ENCODE measurements at places on chromosomes 2 and 18.

DNA sequence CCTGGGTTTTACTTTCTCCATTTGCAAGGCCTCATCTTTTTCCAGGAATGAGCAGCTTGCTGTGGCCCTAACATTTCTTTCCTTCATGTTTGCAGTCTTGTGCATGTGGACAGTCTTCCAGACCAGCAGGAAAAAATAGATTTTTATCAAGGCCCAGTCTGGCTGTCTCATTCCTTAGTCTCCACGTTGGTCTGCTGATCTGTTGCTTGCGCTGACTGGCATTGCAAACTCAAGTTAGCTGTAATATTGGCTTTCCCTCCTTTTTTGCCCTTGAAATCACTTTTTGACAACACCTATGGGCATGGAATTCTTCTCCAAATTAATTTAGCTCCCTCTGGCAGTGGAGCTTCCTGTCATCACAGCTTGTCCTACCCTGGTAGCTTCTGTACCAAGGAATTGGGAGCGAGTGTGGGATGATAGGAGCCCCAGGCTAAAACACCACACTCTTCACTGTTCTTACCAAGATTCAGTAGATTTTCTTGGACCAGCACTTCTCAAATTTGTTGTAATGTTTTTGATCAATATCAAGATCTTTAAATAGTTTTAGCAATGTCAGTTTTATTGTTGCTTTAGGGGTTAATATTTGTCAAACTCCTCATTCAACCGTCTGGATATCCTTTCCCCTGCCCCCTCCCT, 48.2 kb downstream of the DIS3L2 start:
- no peak for DNase-seq

DNA sequence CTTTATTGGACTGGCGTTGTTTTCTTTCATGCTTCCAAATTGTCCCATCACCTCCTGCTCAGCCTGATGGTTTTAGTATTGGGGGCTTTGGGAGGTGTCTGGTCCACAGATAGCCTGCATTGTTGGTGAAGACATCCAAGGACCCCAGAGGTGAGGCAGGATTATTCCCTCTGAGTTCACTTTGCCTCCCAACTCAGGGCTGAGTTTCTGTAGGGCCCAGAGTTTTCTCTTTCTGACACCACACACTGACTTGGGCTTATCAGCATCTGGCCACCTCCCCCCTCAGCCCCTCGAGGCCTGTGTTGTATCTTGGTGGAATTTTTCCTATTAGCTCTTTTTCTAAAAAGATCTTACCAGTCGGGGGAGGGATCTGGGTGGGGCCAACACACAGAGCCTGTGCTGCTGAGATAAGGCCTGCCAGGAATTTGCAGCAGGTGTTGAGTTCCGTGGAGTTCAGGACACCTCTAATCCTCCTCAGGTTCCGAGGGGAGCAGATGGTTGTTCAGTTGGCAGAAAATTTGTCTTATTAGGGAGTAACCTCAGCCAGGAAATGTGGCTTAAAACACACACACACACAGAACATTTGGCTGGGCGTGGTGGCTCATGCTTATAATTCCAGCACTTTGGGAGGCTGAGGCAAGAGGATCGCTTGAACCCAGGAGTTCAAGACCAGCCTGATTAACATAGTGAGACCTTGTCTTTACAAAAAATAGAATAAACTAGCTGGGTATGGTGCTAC, 7.3 kb downstream of the EMILIN2 start:
- no peak for DNase-seq

GRCh38 chr18:35889677-35890076, 82.8 kb upstream of the RMP24 start:
- no peak for DNase-seq

DNA sequence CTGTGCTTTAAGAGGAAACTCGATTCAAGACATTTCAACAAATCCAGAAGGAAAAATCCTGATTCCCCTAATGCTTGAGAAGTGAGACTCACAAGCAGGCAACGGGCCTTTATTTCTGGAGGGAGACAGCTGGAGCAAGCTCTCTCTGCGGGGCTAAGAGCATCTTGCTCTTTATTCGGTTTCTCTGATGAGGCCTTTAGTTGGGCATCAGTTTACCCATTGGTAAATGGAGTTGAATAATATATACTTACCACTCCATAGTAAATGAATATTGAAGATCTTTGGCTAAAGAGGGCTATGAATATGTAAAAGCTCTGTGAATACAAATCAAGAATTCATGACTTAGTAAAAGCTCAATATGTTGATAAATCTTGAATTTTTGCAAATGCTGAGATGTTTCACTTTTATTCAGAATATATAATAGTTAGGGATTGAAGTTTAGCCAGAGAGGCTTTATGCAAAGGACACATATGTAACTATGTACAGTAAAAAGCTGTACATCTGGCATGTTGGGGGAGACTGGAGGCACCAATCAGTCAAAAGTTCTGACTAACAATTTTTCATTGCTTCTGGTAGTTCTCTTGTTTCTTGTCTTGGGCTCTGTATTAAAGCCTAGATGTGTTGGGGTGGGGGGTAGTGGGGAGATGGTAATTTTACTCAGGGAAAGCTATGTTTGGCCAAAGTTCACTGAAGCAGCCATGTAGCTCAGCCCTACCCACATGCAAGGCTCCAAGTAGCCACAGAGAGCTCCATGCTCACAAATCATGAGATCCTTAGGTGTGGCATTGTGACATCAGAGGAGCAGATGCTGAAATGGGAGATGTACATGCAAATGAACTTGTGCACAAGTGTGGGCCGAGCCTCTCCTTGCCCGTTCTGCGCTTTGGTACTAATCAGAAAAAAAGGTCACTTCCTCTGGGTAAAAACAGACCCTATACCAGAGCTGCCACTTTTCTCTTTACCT, 200.2 kb downstream of the SATB2 start:
- DNase-seq: no peak

DNA sequence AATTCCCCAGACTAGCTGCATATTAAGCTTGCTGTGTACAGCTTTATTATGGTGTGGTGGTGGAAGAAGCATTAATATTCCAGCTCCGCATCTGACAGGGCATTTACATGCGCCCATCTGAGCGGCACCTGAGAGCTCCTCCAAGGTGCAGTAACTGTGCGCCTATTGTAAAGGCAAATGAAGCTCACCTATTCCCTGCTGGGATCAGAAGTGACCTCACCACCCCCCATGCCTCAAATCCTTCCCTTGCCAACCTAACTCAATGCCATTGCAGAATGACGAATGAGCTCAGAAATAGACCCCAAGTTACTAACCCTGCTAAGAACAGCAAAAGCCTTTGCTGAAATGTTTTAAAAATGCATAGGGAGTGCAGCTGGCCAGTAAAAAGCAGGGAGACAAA, 14.3 kb downstream of the BCL11A start:
- DNase-seq: no peak

DNA sequence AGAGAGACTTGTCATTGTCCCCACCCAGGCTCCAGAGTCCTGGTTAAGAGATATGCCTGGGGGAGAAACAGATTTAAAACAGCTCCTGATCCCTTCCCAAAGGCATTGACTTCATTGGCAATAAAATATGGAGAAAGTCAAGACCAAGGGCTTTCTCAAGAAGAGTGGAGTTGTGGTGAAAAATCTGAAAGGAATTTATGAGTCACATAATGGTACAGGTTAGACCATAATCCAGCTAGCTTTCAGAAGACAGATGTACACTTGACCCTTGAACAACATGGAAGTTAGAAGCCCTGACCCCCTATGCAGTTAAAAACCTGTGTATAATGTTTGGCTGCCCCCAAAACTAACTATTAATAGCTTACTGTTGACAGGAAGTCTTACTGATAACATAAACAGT, 599.1 kb upstream of the SOX11 start:
- DNase-seq: no peak

DNA sequence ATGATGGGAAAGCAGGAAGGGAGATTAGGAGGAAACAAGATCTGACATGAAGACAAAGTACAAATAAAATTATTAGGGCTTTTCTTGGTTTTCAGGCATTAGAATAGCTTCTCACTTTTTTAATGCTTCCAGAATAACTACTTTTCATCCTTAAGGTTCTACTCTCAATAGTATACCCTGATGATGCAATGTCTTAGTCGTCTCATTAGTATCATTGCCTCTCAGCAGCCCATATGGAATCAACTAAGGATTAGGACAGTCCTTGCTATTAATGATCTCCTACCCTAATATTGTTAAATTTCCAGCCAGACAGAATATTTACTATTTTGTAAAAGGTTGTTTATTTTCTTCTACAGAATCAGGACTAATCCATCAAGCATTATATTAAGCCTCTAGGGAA, 55.9 kb downstream of the RELCH start:
- DNase-seq: no peak

GRCh38 chr2:177759443-177759842, 313.1 kb downstream of the PDE11A start:
- no peak for DNase-seq
